ENCODE measurements at places on chromosomes 16 and 17. TPM values are rescaled to one million over a fixed set of nuclear protein-coding genes. Genes with fewer than 3 reads are reported as not detected.

The TBKBP1 gene
- 4.8 TPM for total RNA-seq

The TP53TG3B gene
- 0.23 TPM for total RNA-seq

The ENDOV gene
- 50.2 TPM for total RNA-seq

The TBX21 gene
- 0.13 TPM for total RNA-seq

The CNGB1 gene
- 0.06 TPM for total RNA-seq

The PSMD3 gene
- total RNA-seq = 169 TPM

The SNTB2 gene
- 6.9 TPM for total RNA-seq

The SPATA33 gene
- 16.5 TPM for total RNA-seq

The GNG13 gene
- total RNA-seq = not detected

The CCDC154 gene
- 0.20 TPM for total RNA-seq

The NOXO1 gene
- 0.20 TPM for total RNA-seq

The CDIPT gene
- 86.9 TPM for total RNA-seq

The SLC47A1 gene
- total RNA-seq = 20.2 TPM

The RBFOX1 gene
- not detected for total RNA-seq

The KRTAP9-4 gene
- not detected for total RNA-seq

Measured in A549 treated with Hydrocortisone at 1 μM for 4 hours (cell line).